ENCODE measurements at places on chromosomes 2 and 18. TPM values are rescaled to one million over a fixed set of nuclear protein-coding genes. Genes with fewer than 3 reads are reported as not detected.

The TMEM37 gene
- not detected for total RNA-seq

The LAMA3 gene
- 2.5 TPM for total RNA-seq

The NT5C1B gene
- total RNA-seq = not detected

The RIT2 gene
- total RNA-seq = 16.0 TPM

The CTIF gene
- 59.0 TPM for total RNA-seq

The ZNF521 gene
- total RNA-seq = 12.5 TPM

The CHRNG gene
- total RNA-seq = not detected

Data from temporal lobe (tissue), 4 donors.